Lung microvascular endothelial cell (primary cell): ENCODE measurements at places on chromosomes 7 and 10. TPM values are rescaled to one million over a fixed set of nuclear protein-coding genes. Genes with fewer than 3 reads are reported as not detected.
A peak's percentile ranks its signal among the peaks of the same experiment; 100 is the strongest.

- DNase-seq: no peak
Observed at GRCh38 chr7:98705626-98706025, 88.5 kb downstream of the NPTX2 start.

- DNase-seq: no peak
Observed at GRCh38 chr7:137983323-137984008, 18.4 kb downstream of the CREB3L2 start.

GRCh38 chr7:78073609-78074382 lies 275.2 kb downstream of the PHTF2 start:
- DNase-seq: no peak

Gene PRPS1L1
- total RNA-seq: not detected in 2 replicates

DNA sequence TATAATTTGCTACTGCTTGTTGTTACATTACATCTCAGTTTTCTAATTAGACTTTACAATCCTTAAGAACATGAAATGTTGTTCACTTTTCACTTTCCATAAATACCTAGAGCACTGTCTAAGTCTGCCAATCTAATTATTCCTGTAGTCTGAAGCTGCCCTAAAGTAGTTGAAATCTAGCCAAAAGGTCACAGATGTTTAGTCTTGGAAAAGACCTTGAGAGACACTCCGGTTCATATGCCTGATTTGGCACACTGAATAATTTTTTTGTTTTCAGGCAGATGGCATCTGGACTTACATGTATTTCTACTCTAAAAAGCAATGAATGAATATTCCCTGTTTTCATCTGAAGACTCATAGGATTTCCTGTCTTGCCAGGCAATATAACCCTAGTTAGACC lies 359.1 kb downstream of the ANKRD7 start:
- no peak for DNase-seq

Gene TMEM270
- not detected in 2 replicates for total RNA-seq

DNA sequence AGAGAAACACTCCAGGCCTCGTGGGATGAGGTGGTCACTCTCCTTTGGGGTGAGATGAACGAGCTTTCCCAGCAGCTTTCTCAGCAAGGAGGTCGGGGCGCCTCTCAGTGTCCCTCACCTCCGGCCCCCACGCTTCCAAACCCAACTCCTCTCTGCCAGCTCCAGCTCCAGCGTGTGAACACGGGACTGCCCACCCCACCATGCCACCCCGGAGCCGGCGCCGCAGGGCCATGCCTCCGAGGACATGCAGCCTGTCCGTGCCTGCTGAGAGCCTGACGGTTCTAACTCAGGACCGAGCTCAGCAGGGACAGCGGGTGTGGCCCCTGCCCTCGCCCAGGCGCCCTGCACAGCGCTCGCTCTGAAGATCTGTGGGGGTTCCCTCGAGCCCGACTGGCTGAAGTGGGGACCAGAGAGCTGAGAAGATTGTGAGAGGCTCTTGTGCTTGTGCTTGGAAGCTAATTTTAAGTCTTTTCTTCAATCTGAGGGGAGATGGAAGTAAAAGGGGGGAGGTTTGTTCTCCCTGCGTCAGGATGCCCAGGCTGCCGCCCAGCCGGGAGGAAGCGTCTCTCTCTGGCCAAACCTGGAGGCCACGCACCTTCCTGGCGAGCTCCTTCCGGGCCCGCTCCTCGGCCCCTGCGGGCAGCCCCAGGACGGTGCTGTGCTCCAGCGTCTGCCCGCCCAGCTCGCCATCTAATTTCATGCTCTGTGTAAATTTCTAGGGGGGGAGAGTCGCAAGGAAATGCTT lies 5.1 kb upstream of the ADAM8 start:
- DNase-seq: no peak

- DNase-seq: no peak
Observed at GRCh38 chr10:103629581-103629980, 136.1 kb downstream of the NEURL1 start.

GRCh38 chr7:37380831-37381230 lies 67.8 kb downstream of the ELMO1 start:
- no peak for DNase-seq

Gene TAS2R5
- 0.22 and 0.40 TPM in 2 replicates for total RNA-seq

Gene GNGT1
- total RNA-seq: not detected in 2 replicates

Gene LGI1
- not detected in 2 replicates for total RNA-seq

- no peak for DNase-seq
Observed at GRCh38 chr10:97475936-97476594, 22.2 kb downstream of the MMS19 start.

- no peak for DNase-seq
Observed at GRCh38 chr10:113648478-113648877, 15.4 kb downstream of the NRAP start.

- DNase-seq: no peak
Observed at GRCh38 chr10:32163762-32164148, 107.5 kb upstream of the KIF5B start.

DNA sequence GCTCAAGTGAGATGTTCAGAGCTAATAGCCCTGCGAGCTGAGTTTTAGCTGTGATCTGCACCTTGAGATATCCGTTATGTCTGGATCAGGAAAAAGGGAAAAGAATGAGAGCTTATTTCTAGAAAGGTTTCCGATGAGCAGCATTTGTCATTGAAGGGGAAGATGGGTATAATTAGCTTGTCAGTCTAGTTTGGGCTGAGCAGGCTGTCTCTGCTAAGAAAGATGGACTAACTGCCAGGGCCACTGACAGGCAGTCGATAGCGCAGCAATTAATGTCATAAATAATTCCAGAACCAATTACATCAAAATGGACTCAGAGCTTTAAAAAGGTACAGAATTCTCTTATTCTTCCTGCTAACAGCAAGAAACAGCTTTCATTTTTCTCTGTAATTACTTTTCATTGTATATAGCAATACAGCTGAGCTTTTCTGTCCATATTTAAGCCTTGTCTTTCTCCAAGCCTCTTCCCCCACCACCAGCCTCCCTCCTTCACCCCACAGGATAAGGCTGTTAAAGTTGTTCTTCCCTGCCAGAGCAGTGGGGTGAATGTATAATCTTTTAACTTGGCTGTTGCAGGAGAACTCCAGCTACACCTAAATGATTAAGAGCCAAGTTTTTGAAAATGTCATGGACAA lies 1006.5 kb downstream of the KCNMA1 start:
- DNase-seq: no peak

Gene RSPH10B2
- total RNA-seq: 0.22 and 0.40 TPM in 2 replicates

Gene BCAP29
- 55.8 and 69.6 TPM in 2 replicates for total RNA-seq

DNA sequence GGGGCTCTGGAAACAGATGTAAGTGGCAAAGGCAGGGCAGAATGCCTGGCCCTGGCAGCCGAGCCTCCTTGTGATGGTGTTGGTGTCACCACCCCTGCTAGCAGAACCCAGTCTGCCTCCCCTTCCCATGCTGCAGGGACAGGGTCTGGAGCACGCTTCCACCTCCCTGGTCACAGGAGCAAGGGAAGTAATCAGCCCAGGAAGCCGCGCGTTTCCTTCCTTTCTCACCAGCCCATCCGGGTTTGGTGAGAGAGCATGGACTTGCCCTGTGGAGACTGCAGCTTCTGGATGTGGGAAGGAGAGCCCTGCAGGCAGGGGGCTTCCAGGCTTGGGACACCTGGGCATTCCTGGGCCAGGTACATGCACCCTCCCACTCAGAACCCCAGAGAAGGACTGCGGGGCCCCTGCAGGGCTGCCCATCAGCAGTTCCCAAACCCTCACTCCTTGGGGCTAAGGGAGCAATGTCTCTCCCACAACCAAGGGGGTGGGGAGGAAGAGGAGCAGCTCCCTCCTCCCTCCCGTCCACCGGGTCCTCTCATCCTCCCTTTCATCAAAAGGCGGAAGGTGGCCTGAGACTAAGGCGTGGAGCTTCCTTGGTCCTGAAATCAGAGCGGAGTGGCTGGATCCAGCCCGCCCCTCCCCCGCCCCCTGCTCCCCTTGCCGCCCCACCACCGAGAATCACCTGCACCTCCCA lies 1.8 kb downstream of the MMRN2 start:
- peak; percentile 48 for DNase-seq

DNA sequence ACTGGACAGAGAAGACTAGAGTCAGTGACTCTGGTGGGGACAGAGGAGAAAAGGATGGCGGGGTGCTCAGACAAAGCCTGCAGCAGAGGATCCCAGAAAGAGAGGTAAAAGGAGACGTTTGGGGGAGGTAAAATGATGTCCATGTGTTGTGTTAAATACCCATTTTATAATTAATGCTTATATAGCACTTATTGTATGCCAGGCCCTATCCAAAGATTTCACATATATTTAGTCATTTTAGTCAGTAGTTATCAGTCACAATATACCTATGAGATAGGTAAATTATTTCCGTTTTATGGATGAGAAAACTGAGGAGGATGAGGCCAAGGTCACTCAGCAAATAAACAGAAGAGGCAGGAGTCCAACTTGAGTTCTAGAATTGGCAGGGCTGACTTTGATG lies 144.6 kb upstream of the SEMA3E start:
- DNase-seq: no peak

DNA sequence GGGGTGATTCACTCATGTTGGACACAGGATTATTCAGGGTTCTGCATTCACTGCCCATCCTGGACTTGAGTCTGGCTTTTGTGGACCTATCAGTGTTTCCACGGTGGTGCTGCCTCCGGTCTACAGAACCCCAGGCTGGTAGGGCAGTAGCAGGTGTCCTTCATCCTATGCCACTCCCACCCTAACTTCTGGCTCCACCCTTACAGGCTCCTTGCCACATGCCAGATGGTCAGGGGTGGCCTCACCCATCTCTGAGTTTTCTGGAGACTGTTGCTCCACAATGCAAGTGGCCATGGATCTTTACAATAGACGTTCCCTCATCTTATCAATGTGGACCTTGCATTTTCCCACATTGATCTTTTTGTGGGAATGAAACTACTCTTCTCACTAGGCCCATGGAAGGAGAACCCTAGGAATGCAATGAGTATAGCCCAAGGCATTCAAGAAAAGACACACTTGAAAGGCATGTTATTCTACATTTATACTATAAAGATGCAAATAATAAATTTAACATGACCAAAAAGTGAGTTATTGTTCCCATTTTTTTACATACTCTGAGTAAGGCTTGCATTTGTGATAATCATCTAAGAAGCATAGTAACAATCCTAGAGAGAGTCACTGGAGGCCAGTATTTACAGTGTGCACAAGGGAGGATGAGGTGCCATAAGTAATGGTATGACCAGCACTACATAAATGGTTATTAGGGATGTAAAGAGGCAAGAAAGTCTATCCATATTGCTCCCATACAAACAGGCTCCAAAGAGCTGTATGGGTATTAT lies 57.4 kb upstream of the ADO start:
- no peak for DNase-seq

Gene CPA1
- not detected in 2 replicates for total RNA-seq

GRCh38 chr7:29430279-29430949 lies 133.2 kb upstream of the PRR15 start:
- no peak for DNase-seq

Gene ASAH2B
- total RNA-seq: 1.3 and 1.6 TPM in 2 replicates

Gene STRIP2
- total RNA-seq: 1.8 and 2.6 TPM in 2 replicates

Gene ELFN1
- under 0.01 and 0.44 TPM in 2 replicates for total RNA-seq

- no peak for DNase-seq
Observed at GRCh38 chr10:85786401-85786899, 580.1 kb downstream of the GRID1 start.

- DNase-seq: peak; percentile 45
Observed at GRCh38 chr7:127391591-127392181, 822 bp downstream of the ZNF800 start.

- no peak for DNase-seq
Observed at GRCh38 chr7:101911800-101912715, 94.6 kb downstream of the CUX1 start.

- DNase-seq: no peak
Observed at GRCh38 chr7:157892751-157893523, 556.1 kb downstream of the DNAJB6 start.

Gene TMEM130
- total RNA-seq: not detected in 2 replicates

DNA sequence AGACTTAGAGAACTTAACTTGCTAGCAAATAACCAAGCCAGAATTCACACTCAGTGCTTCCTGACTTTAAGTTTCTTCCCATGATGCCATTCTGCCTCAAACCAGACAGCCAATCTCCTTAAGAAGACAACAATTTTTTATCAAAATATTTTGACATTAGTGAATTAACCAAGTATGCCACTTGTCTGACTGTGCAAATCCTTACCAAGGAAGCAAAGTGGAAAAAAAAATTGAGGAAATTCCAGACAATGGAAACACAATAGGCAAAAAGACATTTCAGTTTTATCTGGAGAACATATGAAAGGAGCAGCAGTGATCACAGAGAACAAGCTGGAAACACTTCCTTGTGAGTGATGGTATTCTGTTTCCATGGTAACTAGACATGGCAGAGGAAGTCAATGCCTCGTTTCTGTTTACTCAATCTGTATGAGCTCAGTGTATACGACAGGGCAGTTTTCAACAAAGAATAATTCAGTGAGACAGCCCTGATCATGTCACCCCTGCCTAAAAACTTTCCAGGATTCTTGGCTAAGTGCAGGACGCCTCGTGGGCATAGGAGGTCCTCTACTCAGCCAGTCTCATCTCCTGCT lies 114.2 kb downstream of the DYNC1I1 start:
- DNase-seq: peak; percentile 89

Gene OPN4
- total RNA-seq: not detected in 2 replicates

Gene CNPY4
- 23.1 and 26.2 TPM in 2 replicates for total RNA-seq

Gene LDB1
- total RNA-seq: 31.4 and 41.1 TPM in 2 replicates

Gene DGKI
- 1.1 and 2.6 TPM in 2 replicates for total RNA-seq
